EL (cell line): ENCODE measurements at places on chromosomes 12 and 14.

DNA sequence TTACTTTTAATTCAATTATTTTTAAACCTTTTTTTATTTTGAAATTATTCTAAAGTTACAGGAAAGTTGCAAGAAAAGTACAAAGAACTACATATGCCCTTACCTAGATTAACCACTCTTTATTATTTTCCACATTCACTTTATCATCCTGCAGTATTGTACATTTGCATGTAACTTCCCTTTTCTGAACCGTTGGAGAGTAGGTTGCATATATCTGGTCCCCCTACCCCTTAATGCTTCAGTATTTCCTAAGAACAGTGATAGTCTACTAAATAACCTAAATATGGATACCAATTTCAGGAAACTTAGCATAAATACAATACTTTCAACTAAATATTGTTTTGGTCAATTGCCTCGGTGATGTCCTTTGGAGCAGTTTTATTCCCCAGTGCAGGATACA is 15.0 kb downstream of the G2E3 start:
- no peak for DNase-seq

- DNase-seq: no peak
Measured at GRCh38 chr14:50600849-50601248, 40.9 kb downstream of the ATL1 start.

DNA sequence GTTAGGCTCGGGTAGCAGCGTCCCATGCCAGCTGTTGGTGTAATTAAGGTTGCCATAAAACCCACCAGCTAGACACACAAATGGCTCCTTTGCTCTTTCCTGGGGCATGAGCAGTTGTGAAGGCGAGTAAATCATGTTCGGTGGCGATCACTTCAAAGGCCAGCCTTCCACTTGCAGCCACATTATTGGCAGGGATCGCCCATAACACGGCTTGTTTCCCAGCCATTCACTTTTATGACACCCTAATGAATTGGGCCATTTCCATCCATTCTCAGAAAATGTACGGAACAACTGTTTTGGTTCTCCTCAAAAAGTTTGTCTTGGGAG is 63.4 kb downstream of the BEGAIN start:
- no peak for DNase-seq

DNA sequence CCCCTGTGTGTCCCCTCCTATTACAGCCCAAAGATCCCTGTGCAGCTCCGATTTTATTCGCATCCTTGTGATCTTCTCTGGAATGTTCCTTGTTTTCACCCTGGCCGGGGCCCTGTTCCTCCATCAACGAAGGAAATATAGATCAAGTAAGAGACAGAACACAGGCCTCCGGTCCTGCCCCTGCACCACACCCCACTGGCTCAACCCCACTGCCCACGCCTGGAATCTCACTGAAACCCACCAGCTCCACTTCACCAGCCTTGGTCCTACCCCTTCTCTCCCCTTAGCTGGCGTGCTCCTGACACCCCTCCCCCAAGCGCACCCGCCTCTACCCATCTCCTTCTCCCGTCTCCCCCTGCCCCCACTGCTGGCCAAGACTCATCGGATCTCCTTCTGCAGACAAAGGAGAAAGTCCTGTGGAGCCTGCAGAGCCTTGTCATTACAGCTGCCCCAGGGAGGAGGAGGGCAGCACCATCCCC is 934 bp upstream of the TAPBPL start:
- DNase-seq: no peak
